ENCODE measurements at places on chromosomes 7 and 10.

DNA sequence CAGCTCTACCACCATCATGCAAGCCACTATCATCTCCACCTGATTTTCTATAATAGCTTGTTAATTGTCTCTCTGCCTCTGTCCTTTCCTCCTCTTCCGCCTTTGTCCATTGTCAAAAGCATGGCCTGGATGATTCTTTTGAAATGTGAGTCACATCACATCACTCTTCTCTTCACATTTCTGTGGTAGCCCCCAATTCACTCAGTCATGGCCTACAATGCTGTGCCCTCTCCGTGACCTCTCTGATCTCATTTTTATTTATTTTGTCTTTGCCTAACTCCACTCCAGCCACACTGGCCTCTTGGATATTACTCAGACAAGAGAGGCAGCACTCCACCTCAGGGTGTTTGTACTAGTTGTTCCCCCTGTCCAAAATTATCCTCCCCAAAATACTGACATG, 4.9 kb upstream of the ABCB4 start:
- no peak for DNase-seq

DNA sequence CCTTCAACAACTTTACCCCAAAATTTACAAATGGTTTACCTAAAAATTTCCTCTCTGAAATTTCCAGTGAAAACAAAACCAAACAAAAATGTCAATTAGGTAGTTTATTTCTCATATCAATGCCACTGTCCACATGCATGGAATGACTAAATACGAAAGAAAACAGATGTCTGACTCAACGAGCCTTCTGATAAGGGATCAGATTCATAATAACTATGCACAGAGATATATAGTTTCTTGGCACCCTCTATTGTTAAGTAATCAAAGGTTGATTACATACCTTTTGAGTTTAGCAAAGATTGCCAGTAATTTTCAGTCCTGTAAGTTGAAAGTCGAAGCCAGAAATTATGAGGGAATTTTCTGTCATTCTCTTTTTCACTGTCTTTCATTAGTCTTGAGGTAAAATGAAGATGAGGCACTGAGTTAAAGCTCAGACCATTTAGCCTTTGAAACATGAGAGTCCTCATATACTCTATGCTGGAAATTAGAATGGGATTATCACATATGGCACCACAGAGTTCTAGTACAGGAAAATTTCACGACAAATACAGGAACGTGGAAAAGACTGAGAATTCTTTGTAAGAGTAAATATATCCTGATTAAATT, 519.1 kb upstream of the ANKRD30A start:
- DNase-seq = no peak

GRCh38 chr10:4740471-4740870, 85.5 kb upstream of the AKR1E2 start:
- DNase-seq = no peak

GRCh38 chr10:115624448-115624847, 531.3 kb downstream of the ATRNL1 start:
- no peak for DNase-seq

DNA sequence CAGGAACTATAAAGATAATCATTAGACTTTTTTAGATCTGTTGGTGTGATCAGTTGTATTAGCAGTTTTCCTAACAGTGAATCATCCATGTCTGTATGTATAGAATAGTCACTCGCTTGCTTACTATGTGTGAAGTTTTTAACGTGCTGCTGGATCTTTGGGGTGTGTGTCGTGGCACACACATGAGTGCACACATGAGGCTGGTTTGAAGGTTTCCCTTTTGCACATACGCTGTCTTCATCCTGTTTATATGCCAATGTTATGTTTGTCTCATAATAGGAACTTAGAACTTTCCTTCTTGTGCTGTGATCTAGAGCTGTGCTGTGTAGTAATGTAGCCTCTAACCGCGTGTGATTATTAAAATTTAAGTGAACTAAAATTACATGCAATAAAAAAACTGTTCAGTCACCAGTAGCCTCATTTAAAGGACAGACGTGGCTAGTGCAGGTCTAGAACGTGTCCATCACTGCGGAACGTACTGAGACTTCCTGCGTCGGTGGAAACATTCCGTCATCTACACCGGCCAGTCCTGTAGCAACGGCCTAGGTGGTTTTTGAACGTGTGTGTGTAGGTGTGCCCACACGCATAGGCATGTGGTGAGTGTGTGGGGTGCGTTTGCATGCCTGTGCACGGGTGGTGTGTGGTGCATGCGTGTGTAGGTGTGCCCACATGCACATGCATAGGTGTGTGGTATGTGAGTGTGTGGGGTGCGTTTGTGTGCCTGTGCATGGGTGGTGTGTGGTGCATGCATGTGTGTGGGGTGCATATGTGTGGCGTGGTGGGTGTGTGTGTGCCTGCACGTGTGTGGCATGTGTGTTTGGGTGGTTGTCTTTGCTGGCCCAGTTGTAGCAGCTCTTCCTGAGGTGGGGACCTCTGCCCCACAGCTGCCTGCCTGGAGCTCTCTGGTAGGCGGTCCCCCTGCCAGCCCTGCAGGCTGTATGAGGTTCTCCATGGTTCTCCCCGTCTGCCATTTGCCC, 56.6 kb downstream of the INPP5A start:
- DNase-seq = no peak

DNA sequence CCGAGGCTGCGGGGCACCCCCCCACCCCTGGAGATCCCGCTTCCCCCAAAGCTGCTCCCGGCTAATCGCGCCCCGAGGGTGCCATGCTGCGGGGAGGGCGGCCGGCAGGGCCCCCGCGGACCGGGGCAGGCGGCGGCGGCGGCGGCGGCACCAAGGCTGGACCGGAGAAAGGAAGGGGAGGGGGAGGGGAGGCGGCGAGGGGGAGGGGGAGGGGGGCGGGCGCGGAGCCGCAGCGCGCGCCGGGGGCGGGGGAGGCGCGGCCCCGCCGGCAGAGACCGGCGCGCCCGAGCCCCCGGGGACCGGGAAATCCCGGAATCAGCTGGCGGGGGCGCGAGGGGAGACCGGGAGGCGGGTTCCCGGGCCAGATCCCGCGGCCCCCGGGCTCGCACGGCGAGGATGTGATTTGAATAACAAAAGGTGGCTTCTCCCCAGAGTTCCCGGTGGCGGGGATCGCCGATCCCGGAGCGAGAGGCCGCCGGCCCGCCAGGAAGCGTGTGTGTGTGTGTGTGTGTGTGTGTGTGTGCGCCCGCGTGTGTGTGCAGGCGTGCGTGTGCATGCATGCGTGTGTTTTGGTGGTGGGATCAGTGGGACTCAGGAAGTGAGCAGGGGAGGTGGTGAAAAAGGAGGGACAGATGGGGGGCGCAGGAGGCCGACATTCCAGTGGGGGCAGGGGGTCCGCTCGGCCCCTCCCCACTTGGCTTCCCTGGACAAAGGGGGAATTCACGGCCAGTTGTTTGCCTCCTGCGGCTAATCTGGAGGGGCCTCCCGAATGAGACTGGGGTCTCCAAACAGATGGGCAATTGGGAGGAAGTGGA, 99.5 kb downstream of the HIP1 start:
- DNase-seq = peak; percentile 79

DNA sequence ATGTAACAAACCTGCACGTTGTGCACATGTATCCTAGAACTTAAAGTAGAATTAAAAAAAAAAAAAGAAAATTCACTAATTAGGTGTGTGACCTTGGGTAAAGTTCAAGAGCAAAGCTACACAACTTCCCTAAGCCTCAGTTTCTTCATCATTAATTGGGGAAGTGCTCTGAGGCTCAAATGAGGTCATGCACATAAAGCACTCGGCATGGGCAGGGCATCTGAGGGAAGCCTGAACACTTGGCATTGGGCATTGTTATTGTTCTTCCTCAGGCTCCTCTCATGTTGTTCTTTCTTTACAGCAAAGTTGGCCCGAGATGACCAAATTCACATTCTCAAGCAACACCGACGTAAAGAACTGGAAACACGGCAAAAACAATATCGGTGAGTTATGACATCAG, 21.5 kb downstream of the ALOX5 start:
- DNase-seq = peak; percentile 3

GRCh38 chr7:17401791-17402627, 103.6 kb downstream of the AHR start:
- DNase-seq = no peak

GRCh38 chr7:43111630-43112458, 603 bp upstream of the HECW1 start:
- no peak for DNase-seq

- no peak for DNase-seq
Observed at GRCh38 chr7:127208351-127208750, 44.4 kb downstream of the GRM8 start.

Measured in AG20443 (cell line).